ENCODE measurements at places on chromosomes 3 and 15.

DNA sequence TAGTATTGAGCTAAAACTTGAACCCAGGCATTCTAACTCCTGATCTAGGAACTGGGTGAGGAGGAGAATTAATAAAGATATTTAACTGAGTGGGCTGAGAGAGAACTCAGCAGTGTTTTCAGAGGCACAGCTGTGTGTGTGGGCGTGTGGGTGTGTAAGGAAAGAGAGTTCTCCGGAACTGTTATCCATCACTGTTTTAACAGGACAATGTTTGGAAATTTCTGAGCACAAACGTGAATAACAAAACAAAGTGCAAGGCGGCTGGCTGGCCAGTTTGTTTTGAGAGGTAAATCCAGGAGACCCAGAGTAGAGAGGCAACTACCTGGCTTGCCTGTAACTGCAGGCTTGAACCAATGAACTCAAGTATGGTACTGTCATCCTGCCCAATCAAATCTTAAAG, 5.0 kb upstream of the PTPN9 start:
- DNase-seq, result no peak

DNA sequence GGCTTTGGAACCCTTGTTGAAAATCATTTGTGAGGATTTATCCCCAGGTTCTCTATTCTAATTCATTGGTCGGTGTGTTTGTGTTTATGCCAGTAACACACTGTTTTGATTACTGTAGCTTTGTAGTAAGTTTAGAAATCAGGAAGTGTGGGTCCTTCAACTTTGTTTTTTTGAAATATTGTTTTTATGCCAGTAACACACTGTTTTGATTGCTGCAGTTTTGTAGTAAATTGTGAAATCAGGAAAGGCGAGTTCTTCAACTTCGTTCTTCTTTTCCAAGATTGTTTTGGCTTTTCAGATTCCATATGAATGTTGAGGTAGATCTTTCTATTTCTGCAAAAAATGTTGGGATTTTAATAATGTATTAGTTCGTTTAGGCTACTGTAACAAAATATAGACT, 314.6 kb downstream of the RPLP1 start:
- no peak for DNase-seq

DNA sequence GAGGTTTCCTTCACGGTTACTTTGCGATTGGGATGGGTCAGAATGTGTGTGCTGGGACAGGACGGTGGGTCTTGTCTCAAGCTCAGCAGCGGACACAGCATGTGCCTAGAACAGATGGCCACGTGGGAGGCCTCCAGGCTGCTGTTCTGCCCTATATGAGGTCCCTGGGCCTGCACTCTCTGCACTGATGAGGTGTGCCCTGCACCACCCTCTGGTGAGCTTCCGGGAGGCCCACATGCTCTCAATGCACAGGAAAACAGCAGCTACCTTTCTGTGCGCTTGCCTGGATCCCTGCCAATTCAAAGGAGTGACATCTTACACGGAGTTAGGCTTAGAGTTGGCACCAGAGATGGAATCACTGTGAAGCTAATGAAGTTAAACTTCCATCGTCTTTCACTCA, 59.8 kb downstream of the BOC start:
- no peak for DNase-seq

- DNase-seq, result no peak
These were observed 266.1 kb downstream of the ARRDC4 start for GRCh38 chr15:98226578-98226977.

GRCh38 chr3:13710251-13710650, 161.3 kb downstream of the FBLN2 start:
- DNase-seq, result no peak

DNA sequence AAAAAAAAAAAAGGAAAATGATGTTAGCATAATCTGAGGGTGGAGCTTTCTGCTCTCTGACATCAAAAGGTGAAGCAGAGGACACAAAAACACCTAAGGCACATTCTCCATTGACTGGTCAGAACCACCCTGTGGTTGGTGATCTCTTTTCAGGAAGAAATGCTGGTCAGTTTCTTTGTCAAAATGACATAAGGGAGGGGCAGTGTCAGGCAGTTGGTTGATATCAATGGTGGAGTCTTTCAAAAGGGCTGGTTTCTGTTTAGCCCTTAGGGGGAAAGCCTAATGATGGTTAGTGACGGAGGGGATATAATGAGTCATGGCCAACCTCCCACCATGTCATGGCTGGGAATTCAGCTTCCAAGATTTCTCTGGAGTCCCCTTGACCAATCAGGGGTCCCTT, 185.9 kb upstream of the GBE1 start:
- DNase-seq, result no peak

DNA sequence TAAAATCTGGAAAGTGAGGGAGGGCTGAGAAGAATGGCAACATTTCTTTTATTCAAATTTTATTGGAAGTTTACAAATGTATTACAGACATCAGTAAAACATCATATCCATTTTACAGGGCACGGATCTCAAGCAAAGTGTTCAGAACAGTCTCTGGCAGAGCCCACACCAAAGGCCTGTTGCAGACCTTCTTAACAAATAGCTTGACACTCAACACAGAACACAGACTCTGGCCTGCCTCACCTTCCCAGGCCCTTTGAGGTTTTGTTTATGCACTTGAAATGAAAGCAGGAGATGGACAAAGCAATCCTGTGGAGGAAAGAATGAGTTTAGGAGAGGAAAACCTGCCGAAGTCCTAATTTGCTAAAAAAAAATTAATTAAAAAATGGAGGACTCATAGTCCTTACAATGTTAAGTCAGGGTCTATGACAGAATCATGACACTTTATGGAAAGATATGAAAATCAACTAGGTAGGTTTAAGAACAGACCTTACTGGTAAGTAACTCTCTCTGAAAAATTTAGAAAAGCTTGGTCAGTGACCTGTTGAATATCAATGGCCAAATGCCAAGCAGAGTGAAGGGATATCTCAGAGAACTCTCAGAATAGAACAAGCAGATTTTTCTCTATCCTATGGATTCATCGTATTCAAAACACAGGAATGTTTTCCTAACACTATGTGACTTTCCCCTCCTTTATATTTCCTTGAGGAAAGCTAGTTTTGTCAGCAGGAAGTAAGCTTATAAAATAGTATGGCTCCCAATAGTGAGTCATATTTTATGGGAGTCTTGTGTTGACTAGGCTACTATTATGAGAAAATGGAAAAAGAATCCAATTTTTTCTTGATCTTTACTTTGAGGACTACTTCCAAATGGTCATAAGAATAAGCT, 70.8 kb upstream of the PSMD6 start:
- DNase-seq, result no peak

Measured in eye (tissue), 1 donor.